ENCODE measurements at places on chromosomes 5 and 9.

- no peak for DNase-seq
These were observed 2.2 kb upstream of the JAK2 start for GRCh38 chr9:4982721-4983482.

GRCh38 chr9:3200331-3200774 lies 325.4 kb downstream of the RFX3 start:
- DNase-seq: no peak

DNA sequence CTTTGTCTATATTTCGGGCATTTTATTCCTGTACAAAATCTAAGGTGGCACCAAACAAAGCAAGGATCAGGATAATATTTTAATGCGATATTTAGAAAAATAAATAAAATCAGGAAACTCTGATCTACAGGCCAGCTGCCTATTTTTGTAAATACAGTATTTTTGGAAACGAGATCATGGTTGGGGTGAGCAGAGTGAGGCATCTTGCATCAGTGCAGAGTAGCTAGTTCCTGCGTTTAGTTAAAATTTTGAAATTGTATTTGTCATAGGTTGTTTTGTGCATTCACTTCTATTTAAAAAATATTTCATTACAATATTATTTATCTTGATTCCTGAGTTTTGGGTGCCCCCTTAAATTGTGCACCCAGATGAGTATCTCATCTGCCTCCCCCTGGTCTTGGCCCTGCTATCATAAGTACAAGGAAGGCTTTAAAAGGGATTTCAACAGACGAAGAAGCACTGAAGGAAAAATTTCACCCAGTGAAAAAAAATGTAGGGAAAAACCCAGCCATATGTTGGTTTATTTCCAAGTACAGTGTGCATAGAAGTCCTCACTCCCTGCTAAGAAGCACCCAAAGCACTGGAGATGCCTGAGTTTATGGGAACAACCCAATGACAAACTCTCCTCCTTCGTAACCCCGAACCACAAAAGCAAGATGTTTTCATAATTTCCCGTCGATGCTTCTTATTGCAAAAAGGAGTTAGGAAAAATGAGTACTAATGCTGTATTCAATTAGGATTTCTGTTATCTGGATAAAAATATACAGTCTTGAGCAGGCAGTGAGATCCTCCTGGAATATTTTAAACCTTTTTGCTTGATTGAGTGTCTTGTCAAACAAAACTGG lies 304.7 kb upstream of the CLINT1 start:
- DNase-seq: no peak

DNA sequence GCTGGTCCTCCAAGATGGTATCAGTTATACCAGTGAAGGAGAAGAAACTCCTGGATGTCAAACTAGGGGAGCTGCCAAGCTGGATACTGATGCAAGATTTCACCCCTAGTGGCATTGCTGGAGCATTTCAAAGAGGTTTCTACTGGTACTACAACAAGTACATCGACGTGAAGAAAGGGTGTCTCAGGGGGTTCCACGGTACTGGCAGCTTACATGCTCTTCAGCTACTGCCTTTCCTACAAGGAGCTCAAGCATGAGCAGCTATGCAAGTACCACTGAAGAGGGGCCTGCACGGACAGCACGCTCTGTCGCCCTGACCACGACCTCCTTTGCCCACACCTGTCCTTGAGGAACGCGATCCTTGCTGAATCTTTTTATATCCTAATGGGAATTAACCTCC lies 19.5 kb downstream of the ACTL7B start:
- no peak for DNase-seq

Data from CD4-positive, alpha-beta T cell treated with Interleukin-17A for 1 hour (primary cell).